NCI-H524 (cell line): ENCODE measurements at places on chromosomes 16 and 17.

GRCh38 chr16:80947708-80948625 is 58.7 kb downstream of the CMC2 start:
- DNase-seq = peak; percentile 4

GRCh38 chr17:49659661-49660382 is 18.1 kb downstream of the SPOP start:
- no peak for DNase-seq

- DNase-seq = peak; percentile 67
Observed at GRCh38 chr17:31533546-31534155, 142.2 kb downstream of the RAB11FIP4 start.

DNA sequence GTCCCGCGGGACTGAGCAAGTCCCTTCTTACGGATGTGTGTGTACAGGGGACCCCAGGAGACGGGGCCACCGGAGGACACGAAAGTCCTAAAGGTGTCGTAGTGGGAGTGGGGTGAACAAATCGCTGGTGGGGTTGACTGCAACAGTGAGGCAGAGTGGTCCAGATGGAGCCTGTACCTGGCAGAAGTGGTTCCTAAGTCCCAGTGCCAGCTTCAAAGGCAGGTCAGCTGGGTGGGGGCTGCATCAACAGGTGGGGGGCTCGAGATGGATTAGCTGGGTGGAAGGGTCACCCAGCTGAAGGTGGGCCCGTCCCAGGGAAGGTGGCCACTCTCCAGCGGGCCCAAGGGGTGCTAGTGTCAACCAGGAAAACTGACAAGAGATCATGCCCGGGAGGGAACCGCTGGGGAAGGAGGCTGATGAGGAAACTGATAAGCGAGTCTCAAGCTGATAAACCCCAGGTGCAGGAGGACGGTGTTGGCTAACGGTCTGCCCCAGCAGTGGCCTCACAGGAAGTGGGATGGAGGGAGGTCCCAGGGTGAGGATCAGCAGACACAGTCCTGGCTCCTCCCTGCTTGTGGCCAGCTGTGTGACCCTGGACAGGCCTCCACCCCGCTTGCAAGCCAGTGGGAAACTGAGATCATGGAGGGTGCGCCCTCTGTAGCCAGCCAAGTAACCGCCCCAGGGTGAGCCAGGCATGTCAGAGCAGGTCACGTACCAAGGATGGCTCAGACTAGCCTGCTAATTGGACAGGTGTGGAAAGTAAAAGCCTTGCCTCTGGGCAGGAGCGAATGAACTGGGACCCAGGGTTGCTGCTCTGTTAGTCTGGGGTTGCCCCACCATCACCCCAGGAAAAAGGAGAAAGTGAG is 1.0 kb downstream of the ORAI3 start:
- DNase-seq = peak; percentile 30

DNA sequence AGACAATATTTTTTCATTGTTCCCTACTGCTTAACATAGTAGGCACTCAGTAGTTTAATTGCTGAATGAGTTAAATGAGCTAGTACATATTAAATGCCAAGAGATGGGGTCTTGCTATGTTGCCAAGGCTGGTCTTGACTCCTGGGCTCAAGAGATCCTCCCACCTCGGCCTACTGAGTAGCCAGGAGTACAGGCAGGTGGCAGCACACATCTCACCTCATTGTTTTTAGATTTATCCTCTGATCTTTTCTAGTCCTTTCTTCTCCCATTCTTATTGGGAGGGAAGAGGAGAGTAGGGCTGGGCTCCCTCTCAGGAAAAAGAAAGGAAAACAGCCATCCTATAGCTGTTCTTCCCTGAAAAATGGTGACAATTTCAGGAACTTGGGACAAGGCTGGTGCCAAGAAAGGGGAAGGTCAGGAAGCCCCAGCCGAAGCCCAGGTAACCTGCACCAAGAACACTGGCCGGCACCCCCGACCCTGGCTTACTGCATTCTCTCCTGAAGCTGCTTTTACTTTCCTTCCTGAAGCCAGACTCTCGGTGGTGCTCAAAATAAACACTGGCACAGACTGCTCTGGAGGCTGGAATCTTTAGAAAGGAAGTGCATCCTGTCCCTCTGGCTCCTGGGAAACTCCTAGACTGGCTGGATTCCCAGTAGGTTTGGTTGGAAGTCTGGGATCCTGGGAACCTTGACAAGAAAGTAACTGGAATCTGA is 2.7 kb downstream of the TNFAIP1 start:
- no peak for DNase-seq

GRCh38 chr16:27392671-27393070 is 9.3 kb upstream of the IL21R start:
- DNase-seq = no peak

DNA sequence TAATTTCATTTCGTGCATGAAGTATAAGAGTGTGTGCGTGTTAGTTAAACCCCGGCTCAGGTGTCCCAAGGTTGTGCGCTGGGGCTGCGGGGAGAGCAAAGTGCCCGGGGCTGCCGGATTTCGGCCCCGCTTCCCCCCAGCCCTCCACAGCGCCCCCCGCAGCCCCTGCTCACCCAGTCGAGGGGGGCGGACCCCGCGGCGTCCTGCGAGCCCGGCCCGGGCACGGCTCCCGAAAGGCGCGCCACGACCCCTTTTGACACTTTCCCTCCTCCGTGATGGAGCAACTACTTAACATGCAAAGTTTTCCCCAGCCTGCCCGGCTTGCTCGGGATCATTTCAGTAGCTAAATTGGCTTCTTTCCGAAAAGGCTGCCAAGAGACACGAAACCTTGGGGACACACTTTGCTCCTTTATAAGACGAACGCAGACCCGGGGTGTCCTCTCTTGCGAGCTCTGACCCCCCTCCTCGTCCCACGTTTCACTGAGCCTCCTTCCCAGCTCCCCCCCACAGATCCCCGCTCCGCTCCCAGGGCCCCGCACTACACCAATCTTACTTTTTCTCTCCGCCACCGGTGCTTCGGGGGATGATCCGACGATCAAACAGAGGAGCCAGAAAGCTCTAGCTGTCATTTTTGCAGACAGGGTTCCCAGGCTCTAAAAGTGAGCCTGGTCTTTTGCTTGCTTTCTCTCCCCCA is 552 bp downstream of the C17orf58 start:
- peak; percentile 54 for DNase-seq

DNA sequence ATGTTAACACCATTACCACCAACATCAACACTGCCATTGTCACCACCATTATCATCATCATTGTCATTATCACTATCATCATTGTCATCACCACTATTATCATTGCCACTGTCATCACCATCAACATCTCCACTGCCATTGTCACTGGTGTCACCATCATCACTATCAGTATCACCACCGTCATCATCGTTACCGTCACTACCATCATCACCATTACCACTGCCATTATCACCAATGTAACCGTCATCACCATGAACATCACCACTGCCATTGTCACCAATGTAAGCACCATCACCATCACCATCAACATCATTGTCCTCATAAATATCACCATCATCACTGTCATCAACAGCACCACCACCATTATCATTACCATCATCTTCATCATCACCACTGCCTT is 633.2 kb upstream of the EEF2KMT start:
- no peak for DNase-seq

- peak; percentile 45 for DNase-seq
Observed at GRCh38 chr17:1882836-1883235, 53.0 kb downstream of the RPA1 start.
